ENCODE measurements at places on chromosomes 12 and 14.

- DNase-seq = no peak
Measured at GRCh38 chr12:120196363-120196762, 1.8 kb upstream of the GCN1 start.

GRCh38 chr14:70515811-70516210, 19.0 kb downstream of the ADAM20 start:
- DNase-seq = no peak

GRCh38 chr14:54301359-54301758, 95.4 kb upstream of the CDKN3 start:
- DNase-seq = no peak

DNA sequence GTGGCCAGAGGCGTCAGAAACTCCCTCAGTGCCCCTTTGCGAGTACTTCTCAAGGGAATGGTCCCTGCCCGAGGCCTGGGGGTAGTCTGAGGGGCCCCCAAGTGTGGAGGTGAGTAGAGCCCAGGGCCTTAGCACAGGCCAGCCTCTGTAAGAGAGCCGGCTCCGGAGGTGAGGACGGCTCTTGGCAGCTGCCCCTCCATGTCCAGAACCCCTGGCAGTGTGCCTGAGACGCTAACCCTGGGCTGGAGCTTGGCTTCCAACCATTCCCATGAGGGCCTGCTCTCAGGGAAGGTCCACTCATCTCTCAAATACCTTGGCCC, 61.7 kb downstream of the PRMT8 start:
- no peak for DNase-seq

DNA sequence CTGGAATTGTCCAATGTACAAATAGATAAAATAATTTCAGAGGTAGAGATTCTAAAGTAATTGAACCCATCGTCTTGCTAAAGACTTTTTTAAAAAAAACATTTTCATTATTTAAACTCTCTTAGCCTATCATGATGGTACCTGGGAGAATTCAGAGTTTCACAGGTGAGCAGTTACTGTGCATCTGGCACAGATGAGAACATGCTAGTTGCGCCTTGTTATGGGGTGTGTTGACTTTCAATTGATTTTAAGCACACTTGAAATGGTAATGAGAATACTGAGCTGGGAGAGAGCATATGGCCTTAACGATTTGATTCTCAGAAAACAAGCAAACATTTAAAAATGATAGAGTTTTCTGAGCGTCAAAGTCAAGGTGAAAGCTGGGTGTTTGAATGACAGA, 66.6 kb downstream of the FLRT2 start:
- no peak for DNase-seq

- DNase-seq = no peak
Measured at GRCh38 chr14:101284711-101285110, 276.6 kb upstream of the DIO3 start.

- DNase-seq = no peak
Measured at GRCh38 chr12:91094957-91095356, 16.3 kb downstream of the LUM start.

GRCh38 chr12:101969-102878, 35.7 kb downstream of the IQSEC3 start:
- no peak for DNase-seq

GRCh38 chr14:61643555-61643954, 51.8 kb upstream of the HIF1A start:
- no peak for DNase-seq

- no peak for DNase-seq
Measured at GRCh38 chr14:99938896-99939295, 126.3 kb upstream of the EVL start.

DNA sequence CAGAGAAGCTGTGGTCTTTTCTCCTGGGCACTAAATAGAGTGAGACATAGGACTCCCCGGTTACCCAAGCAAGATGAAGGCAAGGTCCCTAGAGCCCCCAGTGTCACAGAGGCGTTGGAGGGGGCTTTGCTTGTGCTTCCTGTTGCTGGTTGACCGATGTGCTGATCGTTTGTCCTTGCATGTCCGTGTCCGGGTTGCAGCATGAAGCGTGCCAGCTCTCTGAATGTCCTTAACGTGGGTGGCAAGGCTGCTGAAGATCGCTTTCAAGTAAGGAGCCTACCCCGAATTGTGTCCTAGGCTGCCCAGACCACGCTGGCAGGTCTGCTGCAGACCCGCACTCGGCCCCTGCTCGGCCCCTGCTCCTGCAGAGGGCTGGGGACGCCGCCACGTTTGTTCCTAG, 23.1 kb downstream of the XRCC3 start:
- no peak for DNase-seq

DNA sequence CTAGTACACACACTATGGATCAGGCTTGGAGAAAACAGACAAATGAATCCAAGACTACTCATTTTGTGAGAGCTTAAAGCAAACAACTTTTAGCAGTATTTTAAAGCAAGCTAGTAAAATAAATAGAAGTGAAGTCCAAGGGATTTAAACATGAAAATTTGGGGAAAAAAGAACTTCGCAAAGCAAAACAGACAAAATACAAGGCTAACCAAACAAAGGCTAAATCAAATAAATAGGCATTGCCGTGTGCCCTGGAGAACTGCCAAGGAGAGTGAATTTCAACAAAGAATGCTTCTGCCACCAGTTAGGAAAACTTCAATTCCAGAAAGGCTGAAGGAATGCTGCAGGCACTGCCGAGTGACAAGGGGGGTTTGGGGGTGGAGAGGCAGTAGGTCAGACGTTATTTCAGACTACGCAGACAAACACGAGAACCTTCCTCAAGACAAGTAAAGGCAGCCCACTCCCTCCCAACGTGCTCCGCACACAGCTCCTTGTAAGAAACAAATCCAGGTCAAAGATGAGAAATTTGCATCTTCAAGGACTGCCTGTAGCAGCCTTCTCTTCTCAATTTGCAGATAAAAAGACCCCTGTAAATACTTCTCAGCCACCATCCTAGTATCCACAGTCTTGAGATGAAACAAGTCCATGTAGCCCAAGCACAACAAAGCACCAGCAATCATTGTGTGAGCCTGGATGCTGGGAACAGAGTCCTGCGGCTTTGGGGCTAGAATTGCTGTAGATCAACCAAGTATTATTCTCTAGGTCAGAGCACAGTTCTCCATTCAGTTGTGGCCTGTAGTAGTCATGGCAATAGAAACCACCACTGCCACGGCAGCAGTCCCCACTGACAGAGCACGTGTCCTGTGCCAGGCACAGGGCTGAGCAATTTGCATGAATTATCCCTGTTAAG, 43.3 kb downstream of the EFCAB11 start:
- no peak for DNase-seq

GRCh38 chr12:88153959-88154358, 11.9 kb downstream of the TMTC3 start:
- DNase-seq = no peak

GRCh38 chr12:11855983-11856374, 206.5 kb downstream of the ETV6 start:
- no peak for DNase-seq

- no peak for DNase-seq
Measured at GRCh38 chr12:24741216-24741615, 207.7 kb downstream of the BCAT1 start.

- DNase-seq = no peak
Measured at GRCh38 chr12:92414170-92415070, 268.8 kb upstream of the BTG1 start.

GRCh38 chr14:37034410-37035285, 137.8 kb downstream of the SLC25A21 start:
- DNase-seq = no peak

DNA sequence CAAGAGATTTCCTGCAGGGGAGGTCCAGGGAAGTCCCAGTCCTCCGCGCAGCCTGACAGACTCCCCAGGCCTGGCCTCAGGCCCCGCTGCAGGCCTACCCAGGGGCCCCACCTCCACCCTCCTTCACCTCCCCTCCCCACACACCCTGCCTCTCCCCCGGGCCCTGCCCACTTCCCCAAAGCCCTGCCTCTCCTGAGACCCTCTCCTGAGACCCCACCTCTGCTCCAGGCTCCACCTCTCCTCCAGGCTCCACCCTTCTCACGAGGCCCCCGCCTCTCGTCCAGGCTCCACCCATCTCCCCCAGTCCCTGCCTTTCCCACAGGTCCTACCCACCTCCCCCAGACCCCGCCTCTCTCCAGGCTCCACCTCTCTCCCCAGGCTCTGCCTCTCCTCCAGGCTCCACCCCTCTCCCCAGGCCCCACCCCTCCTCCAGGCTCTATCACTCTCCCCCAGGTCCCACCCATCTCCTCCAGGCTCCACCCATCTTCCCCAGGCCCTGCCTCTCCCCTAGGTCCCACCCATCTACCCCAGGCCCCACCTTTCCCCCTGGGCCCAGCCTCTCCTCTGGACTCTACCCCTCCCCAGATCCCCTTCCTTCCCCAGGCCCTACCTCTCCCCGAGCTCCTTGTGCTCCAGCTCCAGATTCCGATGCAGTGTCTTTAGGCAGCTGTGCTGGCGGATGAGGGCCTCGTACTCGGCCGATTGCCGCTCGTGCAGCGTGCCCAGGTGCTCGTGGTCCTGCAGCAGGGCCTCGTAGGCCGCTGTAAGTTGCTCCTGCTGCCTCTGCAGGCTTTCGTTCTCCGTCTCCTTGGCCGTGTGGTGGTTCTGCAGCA, 58.8 kb upstream of the GPR68 start:
- no peak for DNase-seq

DNA sequence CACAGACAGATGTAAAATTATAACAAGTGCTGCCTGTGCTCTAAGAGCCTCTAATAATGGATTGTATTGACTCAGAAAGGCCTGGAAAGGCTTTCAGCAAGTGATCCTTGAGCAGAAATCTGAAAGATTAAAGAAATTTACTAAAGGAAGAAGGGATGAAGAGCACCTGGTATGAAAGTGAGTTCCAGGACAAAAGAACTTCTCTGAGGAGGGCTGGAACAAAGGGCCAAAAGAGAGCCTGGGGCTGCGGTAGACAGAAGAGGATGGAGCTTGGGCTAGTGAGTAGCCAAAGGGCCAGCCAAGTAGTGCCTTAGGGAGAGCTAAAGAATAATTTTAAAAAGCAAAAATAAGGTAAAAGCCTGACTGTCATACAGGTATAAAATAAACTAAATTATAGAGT, 44.0 kb downstream of the BCAT1 start:
- no peak for DNase-seq

DNA sequence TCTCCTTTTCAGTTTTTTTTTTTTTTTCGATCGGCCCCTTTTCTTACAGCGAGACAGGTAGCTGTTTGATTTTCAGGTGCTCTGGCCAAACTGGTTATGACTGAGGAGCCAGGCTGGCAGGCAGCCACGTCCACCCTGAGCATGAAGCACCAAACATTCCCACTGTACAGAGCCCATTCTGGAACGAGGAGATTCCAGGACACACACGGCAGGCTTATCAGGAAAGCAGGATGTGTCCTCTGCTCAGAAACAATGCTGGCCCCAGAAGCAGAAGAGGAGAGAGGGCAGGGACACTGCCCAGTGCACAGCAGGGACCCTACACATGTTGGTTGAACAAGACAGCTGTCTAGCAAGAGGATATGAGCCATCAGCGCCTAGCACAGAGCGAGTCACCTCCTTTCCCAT, 3.7 kb upstream of the KRT2 start:
- DNase-seq = no peak

DNA sequence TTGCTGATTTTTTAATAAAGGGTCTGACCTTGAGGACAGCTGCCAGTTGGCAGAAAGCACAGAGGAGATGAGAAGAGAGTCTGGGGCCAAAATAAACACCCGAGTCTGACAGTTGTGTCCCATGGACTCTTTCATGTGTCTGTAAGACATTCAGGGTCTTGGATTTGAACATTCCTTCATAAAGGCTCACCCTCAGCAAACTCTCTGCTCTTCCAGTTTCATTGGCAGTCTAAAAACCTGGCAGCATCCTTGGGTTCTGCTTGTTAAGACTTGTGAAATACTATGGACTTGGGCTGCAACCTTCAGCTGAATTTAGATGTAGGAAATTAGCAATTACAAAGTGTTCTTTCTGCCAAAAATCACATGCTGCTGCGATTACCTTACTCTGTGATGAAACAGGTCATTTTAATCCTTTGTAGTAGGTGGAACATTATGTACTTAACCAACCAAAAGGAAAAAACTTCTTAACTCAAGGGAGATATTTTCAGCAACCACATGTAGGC, 32.0 kb upstream of the LMNTD1 start:
- DNase-seq = no peak

GRCh38 chr14:65096323-65097089, 5.8 kb downstream of the MAX start:
- no peak for DNase-seq

DNA sequence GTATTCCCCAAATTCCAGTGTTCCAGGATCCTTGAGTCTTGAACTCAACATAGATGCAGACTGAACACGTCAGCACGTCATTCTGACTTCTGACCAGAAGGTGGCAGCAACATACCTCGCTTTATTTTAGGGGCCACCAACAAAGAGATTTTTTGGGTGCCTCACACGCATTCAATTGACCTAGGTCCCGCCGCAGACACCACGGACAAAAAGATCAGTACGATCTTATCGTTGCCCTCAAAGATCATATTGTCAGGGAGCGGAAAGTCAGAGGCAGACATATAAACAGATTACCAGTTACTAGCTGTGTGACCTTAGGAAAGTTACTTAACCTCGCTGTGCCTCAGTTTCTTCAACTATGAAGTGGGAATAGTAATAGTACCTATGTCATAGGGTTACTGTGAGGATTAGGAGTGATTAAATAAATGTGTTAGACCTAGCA, 6.5 kb upstream of the PRPH start:
- DNase-seq = peak; percentile 53

- DNase-seq = no peak
Measured at GRCh38 chr12:96033549-96034389, 1.6 kb downstream of the LTA4H start.

GRCh38 chr14:61927060-61927459, 164.8 kb downstream of the SNAPC1 start:
- no peak for DNase-seq

Measured in stimulated activated CD8-positive, alpha-beta memory T cell treated with anti-CD3 and anti-CD28 coated beads, Interleukin-7, amount 100 ng/mL, for 1 hour (primary cell).